ENCODE measurements at places on chromosomes 11 and 22.

GRCh38 chr11:103668859-103669258 lies 367.6 kb upstream of the DDI1 start:
- no peak for DNase-seq

DNA sequence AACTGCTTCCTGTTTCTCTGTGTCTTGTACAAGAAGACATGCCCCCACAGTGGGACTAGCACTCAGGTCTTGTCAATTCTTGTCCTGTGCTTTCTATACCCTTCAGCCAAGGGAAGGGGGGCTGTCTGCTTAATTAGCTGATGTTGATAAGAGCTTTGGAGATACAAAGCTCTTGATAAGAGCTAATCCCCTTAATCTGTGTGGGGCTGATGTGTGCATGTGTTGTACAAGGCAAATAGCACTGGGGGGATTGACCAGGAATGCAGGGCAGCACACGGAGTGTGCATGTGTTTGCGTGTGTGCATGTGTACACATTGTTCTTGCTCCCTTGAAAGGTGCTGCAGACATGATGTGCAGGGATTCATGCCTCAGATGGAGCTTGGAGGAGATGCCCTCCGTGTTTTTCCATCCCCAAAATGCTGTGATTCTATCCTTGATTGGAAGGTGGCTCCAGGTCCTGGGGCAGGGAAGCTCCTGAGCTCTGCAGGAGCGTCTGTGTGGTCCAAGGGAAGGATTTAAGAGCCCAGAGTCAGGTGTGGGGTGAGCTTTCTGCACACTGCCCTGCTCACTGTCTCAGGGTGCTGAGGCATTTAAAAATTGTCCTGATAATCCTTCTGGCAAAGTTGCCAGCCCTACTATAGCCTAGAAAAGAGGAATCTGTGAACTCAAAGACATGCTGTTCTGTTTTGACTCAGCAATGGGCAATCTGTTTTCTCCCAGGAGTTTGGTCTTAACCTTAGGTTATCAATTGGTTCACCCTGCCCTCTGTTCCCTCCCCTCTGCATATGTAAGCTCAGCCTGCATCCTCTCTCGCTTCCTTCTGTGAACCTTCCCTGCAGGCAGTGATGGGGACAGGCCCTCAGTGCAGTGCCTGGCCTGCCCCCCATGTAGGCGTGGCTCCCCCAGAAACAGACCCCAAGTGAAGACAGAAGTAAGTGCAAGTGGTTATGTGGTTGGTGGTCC lies 102.0 kb downstream of the GRIK4 start:
- no peak for DNase-seq

- DNase-seq, result no peak
Observed at GRCh38 chr11:95299078-95299679, 68.2 kb upstream of the SESN3 start.

DNA sequence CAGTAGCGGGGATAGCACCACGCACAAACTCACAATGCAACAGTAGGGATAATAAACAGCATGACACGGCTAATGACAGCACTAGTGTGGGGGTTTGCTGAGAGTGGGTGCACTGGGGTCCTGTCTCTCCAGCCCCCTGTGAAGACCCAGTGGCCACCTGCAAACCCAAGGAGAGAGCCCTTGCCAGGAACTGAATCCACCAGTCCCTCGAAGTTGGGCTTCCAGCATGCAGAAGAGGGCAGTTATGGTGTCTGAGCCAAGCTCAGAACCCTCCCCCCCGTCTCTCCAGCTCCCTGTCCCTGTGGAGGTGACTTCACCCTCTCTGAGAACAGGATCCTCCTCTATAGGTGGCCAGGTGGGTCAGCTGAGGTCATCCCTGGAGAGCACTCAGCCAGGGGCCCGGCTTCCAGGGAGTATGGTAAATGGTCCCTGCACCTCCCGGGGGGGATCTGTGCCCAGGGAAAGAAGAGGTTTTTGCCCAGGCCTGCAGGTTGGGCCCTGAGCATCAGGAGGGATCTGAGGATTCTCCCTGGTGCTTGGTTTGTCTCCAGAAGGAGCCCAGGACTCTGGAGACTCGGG lies 86.3 kb upstream of the PRR5 start:
- no peak for DNase-seq

DNA sequence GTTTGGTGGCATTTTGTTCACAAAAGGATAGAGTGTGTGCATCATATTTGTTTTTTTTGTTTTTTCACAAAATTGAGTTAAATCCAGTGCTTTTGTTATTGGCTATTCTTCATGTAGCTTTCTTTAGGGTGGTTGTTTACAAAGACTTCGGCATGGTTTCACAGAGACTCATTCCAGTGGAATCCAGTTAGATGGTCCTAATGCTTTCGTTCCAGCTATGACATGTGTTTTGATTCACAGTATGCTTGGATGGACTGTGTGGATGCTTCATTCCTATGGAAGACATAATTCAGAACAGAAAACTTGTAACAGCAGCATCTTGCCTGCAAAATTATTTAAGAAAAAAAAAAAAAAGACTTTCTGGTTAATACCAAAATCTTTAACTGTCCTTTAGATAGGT lies 97.9 kb downstream of the PDHX start:
- DNase-seq, result peak; percentile 67

- peak; percentile 73 for DNase-seq
Observed at GRCh38 chr11:32658639-32659406, 75.2 kb downstream of the EIF3M start.

DNA sequence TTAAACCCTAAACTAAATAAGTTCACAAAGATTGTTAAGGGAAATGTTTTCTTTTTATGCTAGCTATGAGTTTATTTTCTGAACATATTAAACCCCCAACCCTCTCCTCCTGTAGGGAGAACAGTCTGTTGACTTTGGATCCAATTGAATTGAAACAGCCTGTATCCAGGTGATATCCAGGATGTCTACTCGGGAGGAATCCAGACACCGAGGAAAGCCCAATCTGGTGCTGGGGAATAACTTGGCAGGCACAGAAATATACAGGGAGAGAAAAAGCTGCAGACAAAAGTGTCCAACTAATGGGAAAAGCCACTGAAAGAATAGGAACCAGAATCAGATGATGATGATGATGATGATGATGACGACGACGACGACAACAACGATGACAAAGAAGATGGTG lies 93.9 kb upstream of the API5 start:
- no peak for DNase-seq

DNA sequence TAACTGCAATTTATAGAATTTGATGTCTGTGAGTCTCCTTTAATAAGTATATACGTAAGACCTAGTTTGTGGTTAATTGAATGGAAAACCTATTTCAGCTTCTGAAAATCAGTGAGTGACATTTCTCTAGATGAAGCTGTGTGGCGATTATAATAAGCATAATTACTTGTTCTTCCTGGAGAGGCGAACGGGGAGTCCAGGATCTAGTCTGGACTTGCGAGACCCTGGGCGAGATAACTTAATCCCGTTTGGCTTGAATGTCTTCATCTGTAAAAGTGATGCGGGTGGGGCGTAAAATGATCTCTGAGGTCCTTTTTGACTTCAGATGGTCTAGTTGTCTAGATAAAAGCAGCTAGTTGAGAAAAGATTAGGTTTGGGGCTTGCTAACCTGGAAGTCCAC lies 1.1 kb downstream of the PRRG4 start:
- peak; percentile 75 for DNase-seq

GRCh38 chr22:41989246-41989645 lies 9.3 kb upstream of the WBP2NL start:
- DNase-seq, result no peak

GRCh38 chr11:35553021-35553420 lies 27.6 kb upstream of the PAMR1 start:
- DNase-seq, result no peak

GRCh38 chr22:20779014-20779817 lies 5.3 kb downstream of the SERPIND1 start:
- no peak for DNase-seq

- DNase-seq, result no peak
Observed at GRCh38 chr11:118051136-118051610, 25.7 kb upstream of the TMPRSS4 start.

DNA sequence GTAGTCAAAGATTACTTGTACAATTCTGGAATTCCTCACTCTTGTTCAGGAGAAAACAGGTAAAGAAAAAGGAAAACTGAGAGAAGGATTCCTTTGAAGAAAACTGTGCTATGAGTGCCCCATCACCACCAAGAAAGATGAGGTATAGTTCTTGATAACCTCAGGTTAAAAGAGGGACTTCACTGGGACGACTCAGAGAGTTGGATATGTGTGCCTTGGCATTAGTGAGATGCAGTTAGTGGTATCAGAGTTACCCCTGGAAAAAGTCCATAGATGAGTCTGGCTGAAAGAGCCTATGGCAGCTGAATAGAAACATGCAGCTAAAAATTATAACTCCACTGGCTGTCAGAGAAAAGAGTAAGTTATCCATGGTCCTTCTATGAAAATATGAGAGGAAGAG lies 28.8 kb downstream of the LPXN start:
- no peak for DNase-seq

DNA sequence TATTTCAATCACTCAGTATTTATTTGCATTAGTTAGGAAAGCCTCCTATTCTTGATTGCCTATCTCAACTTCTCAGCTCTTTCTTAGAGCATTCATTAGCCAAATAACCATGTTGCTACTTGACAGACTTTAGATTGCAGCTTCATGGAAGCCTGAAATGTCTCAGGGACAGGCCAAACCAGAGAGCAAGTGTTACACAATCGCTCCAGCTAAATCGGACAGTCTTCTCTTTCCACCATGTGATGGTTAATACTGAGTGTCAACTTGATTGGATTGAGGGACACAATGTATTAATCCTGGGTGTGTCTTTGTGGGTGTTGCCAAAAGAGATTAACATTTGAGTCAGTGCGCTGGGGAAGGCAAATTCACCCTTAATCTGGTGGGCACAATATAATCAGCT lies 106.5 kb upstream of the DRD2 start:
- DNase-seq, result no peak

DNA sequence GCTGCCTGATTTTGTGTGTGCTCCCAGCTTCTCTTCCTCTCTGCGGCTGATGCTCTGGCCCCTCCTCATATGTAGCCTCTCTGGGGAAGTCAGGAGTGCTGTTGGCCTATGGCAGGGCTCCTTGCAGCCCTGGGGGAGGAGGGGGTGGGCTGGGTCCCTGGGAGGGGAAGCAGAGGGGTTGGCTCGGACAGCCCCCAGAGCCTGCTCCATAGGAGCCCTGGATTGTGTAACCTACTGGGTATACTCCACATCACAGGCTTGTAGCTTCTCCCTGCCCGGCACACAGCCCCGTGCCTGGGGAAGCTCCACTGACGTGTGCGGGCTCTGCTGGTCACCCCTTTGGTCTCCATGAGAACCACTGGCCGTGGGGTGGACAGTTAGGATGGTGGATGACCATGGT lies 113.8 kb downstream of the ST3GAL4 start:
- DNase-seq, result no peak

DNA sequence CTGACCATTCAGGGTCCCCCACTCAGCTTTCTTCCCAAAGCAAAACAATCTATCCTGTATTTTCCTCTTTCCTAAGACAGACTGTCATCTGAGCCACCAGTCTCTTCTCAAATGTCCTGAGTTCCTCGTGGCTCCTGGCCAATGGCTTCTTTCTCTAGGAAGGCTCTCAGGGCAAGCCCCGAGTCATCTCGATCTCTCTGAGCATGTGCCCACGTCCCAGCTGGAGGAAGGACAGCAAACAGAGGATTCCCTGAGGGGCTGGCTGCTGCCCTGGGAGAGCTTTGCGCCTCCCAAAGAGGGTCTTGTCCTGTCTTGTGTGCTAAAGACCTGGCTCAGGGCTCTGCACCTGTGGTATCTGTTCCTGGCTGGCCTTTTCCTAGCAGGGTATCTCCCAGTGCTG lies 8.3 kb downstream of the SLC37A2 start:
- DNase-seq, result no peak

- no peak for DNase-seq
Observed at GRCh38 chr22:33451866-33452469, 393.8 kb upstream of the SYN3 start.

GRCh38 chr11:121749691-121750090 lies 296.9 kb upstream of the SORL1-AS1 start:
- DNase-seq, result no peak

DNA sequence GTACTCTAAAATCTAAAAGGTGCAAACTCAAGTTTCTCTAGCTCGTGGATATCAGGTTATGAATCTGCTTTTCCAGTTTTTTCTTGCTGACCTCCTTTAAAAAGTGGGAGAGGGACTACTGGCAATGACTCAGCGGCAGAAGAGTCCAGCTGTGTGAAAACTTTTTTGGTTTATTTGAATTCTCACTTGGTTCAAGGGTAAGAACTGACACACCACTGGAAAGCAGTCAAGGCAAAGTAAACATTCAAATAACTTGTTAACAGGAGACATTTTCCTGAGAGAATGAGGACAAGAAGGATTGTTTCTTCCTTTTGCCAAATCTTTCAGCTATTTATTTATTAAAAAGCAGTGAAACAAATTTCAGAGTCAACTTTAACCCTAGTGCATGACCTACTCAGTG lies 36.1 kb downstream of the CDON start:
- DNase-seq, result no peak

DNA sequence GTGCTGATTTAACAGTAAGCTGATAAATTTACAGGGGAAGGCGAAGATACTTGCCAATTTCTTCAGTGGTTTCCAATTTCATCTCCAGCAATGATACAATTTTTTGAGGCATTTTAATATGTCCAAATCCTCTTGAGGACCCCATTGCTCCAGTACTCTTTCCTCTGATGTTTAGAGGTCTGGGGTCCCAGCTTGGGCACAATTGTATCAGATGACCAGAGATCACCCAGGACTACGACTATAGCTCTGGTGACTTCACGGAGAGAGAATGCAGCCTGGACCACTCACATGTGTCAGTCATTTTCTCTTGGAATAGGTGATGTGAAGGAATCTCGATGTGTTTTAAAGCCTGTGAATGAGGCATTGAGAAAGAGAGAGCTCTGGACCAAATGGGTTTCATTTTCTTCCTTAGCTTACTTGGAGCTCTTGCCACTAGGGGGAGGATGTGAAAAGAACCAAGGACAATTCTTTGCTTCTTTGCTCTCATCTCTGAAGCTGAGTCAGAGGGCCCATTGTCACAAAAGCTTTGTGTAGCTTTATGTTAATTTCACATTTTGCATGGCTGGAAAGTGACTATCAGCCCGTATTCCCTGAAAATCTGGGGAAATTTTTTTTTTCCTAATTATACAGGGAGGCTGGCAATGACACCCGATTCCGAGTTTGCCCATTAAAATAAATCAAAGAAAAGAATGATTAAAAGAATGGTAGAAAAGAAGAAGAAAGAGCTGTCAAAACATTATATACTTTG lies 6.7 kb upstream of the CCDC90B start:
- DNase-seq, result peak; percentile 72

- DNase-seq, result no peak
Observed at GRCh38 chr11:38438091-38438490, 1840.1 kb upstream of the RAG2 start.

GRCh38 chr22:39960791-39961746 lies 872 bp downstream of the TMA7B start:
- DNase-seq, result peak; percentile 77
